ENCODE measurements at places on chromosomes 3 and 15. TPM values are rescaled to one million over a fixed set of nuclear protein-coding genes. Genes with fewer than 3 reads are reported as not detected.

Gene MESP1
- total RNA-seq: 1.3 TPM

DNA sequence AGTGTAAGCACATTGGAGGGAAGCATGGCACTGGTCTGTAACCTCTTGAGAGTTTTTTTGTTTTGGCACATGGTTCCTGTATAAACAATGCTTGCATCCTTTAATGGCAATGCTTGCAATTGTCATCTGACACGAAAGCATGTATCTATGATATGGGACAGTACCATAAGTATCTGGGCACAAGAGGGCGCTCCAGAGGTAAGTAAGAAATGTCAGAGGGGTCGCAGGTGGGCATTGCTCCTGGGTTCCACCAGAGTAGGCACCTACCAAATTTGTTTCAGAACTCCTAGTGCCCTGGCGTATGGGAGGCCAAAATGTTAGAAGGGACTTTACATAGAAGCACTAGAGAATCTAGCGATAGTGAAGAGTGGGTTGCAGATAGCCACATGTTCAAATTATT, 58.7 kb upstream of the BCHE start:
- DNase-seq: peak; percentile 44

Gene CCR3
- 0.27 TPM for total RNA-seq

GRCh38 chr15:64289550-64289949, 66.4 kb downstream of the CSNK1G1 start:
- no peak for DNase-seq

Gene XYLB
- 1.9 TPM for total RNA-seq

DNA sequence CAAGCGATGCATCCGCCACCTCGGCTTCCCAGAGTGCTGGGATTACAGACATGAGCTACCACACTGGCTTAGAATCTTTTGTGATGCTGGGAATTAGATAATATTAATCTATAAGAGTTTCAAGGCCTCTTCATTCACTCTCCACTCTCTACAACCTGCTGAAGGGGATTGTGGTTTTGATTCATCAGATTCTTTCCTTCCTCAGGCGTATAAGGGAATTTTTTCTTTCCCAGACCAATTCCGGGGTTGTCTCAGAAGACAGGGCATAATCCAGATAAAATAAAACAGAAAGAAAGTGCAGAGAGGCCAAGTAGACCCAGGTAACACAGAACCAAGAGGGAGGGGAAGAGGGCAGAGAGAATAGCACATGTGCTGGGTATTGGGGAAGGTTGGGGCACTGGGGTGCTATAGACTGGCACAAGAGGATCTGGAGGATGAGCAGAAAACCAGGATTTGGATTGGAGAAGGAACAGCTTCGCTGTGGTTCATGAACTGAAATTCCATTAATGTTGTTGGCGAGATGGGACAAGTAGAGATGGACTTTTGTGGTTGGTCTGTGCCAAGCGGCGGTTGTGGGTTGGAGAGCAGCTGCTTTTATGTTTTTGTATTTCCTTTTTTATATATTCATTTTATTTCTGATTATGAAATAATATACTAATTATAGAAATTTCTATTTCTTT, 12.8 kb downstream of the ARL6IP5 start:
- DNase-seq: no peak

DNA sequence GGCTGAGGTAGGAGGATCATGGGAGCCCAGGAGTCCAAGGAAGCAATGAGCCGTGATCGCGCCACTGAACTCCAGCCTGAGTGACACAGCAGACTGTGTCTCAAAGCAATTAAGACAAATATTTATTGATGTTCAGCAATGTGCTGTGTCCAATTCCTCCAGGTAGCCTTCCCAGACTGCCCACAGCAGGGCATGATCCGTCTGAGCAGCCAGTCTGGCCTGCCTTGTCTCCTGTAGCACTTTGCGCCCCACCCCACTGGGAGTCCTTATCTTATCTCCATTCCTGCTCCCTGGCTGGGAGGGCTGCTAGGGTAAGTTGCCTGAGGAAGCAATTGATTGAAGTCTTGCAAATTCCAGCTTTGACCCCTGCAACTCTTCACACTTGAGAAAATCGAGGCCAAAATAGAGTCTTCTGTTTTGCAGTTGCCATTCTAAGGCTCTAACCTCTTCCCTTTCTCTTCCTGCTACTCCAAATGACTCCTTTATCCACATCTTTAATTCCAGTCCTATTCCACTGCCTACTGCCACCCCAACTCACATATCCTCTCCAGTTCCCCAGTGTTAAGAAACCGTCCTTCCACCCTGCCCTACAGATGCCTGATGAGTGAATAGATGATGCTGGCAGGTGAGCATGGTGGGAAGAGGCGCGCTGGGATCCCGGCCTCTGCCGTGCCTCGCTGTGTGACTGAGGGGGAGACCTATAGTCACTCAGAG, 26.9 kb upstream of the LCTL start:
- no peak for DNase-seq
